ENCODE measurements at places on chromosomes 6 and 20. TPM values are rescaled to one million over a fixed set of nuclear protein-coding genes. Genes with fewer than 3 reads are reported as not detected.

The GHRH gene
- not detected for total RNA-seq

DNA sequence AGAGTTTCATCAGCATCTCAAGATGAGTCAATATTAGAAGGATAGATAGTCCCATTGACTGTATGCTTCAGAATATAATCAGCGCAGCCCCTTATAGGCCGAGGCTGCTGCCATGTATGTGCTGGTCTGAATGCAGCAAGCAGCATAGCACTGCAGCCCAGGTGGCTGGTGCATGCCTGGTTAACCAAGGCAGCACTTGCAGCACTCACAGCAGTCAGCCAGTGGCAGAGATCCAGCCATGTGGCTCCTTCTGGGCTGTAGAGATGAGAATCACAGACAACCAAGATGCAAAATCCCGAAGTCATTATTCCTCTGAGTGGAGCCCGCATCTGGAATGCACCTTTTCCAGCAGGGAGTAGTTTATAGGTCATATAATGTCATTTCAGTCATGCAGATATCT, 251.9 kb downstream of the UST start:
- DNase-seq: no peak

The PRR3 gene
- total RNA-seq: 7.2 TPM

The SPDEF gene
- total RNA-seq: not detected

DNA sequence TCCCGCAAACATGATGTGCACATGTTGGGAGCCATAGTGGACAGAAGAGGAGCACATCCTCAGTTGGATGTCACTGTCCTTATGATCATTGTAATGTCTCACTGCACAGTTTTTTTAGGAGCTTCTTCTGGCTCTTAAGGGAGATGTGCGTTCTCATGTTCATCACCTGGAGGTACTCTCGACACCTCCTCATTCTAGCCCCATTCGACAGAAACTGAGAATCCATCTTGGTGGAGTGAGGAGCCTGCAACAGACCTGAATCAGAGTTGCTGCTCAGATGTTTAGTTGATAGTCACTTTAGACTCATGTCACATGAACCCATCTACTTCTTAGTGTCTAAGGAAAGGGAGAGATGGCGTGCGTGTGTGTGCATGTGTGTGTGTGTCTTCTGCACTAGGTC, 2.3 kb upstream of the BMP6 start:
- DNase-seq: no peak
